Smooth muscle cell of the brain vasculature (primary cell): ENCODE measurements at places on chromosomes 4 and X.

DNA sequence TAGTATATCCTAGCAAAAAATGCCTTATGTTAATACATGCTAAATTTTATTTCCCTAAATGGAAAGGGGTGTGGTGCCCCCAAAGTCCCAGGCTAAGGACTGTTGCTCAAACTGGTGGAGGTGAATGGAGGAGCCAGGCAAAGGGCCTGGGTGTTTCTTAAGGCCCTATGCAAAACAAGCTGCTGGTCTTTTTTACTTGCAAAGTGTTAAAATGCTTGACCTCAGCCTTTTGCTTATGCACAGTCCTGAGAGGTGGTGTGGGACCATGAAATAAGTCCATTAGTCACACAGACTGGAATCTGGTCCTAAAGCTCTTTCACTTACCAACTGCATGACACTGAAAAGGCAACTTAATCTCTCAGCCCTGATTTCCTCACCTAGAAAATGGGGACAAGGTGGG lies 223.5 kb upstream of the MBNL3 start:
- DNase-seq = no peak

- DNase-seq = no peak
Observed at GRCh38 chr4:112185740-112186670, 40.8 kb downstream of the FAM241A start.

DNA sequence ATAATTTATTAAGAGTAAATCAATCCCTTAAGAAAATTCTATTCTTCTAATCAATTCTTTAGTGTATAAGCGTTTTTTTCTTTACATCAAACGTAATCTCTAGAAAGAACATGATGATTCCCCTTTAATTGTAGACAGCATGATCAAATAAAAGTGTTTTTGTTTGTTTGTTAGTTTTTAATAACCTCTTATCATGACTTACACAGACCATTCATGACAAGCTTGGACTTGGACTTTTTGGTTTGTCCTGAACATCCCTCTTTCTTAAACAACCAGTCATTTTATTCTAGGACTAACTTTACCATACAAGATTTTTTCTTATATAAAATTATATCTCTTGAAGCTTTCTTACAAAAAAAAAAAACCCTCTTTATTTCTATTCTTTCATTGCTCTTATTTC lies 344.6 kb upstream of the SPOCK3 start:
- DNase-seq = no peak

DNA sequence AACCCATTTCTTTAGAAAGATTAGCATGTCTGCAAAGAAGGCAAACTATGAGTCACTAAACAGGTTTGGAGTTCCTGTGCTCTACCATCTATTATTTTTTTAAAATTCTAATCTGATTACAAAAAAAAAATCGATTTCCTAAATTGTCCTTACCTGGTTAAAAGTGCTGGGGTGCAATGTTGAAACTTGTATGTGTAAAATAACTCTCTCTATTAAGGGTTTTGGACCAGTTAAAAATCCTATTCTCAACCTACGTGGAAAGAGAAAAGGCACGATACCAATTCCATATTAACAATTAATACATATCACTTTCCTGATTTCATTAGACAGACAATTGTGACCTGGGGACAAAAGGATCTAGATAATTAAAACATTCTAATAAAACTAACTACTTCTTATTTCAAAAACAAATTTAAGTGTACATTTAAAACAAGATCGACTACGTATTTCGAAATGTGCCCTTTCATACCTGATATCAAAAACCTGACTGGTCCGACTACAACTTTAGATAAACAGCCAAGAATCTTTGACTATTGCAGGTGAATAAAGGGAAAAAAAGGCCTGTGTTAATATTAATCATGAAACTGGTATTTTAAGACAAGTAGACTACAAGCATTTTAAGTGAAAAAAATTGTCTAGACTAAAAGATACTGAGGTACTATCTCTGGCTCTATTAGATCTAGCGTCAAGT lies 21.2 kb downstream of the AADAT start:
- no peak for DNase-seq

DNA sequence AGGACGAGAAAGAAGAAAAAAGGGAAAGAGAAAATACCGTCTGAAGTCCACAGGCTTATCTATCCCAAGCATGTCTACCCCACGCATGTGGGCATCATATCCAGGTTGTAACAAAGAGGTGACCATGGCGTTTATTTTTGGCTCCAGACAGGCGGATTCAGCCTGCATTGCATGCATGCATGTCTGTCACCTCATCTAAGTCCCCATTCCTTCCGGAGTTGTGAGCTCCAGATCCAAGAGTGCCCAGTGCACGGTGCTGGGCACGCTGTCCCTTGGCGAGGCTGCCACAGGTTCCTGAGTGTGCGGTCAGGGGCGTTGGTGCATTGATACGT lies 905 bp upstream of the GALNTL6 start:
- no peak for DNase-seq

GRCh38 chrX:136639506-136640176 lies 8.3 kb upstream of the CD40LG start:
- DNase-seq = no peak

DNA sequence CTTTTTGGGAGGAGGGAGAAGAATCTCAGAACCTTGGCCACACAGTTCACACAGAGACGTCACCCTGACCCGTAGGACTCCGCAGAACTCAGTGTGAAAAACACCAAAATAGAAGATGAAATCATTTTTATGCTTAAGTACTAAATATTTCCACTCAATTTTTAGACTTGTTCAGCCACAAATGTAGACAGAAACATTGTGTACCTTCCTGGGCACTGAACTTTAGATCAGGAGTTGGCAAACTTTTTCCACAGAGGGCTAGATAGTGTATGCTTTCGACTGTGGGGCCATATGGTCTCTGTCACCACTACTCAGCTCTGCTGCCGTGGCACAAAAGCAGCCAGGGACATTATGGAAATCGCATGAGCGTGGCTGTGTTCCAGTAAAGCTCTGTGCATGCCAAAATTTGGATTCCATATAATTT lies 61.8 kb upstream of the STOX2 start:
- no peak for DNase-seq

DNA sequence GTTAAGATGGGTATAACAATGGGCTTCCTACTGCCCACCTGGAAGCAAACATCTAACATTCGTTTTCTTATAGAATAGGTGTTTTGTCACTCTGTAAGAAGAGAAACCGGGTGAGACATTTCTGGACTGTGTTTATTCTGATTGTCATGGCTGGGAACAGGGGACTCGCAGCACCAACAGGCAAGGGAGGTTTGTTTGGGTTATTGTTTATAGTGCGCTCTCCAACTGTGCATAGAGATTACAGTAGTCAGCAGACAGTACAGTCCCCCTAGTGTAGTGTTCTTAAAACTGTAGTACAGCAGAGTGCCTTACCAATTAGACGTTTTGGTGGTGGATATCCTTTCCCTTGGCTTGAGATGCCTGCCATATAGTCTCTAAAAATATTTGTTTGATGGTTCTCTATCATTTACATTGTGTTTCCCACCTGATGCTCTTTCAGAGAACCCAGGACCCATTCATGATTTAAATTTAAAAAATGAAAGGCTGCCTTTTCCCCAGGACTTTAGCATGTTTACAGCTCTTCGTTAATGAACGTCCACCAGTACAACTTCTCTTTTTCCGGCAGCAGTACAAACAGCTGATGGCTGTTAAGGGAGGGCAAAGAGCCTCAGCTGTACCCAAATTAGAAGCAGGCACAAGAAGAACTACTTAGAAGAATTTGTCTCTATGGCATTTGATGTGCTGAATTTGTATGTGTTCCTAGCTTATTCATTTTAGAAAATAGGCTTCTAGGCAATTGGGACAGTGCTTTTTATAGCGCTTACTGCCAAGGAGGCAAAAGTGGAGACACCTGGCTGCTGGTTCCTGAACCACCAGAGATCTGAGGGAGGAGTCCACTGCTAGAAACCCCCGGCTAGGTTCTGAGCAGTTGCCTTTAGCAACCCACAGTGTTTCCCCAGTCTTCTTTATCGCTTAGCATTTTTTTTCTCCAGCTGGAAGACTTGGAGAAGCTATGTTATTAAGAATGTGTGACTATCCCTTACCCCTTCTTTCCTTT lies 1.0 kb upstream of the RNF150 start:
- DNase-seq = no peak

GRCh38 chrX:48848847-48849246 lies 13.4 kb upstream of the PCSK1N start:
- DNase-seq = no peak

GRCh38 chr4:97656044-97656720 lies 487.1 kb downstream of the STPG2 start:
- no peak for DNase-seq

DNA sequence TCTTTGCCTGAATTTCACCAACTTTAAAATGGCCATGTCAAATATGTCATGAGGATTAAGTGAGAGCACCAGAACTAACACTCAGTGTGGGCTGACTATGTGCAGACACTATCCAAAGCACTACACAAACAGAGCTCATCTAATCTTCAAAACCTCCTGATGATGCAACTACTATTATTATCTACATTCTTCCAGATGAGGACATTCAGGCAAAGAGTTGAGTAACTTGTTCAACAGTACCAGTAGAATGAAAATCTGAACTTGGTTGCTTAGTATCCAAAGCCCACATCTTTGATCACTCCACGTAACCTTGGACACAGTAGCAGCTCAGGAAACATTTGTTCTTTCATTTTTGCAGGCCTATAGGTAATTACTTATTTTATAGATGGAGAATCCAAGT lies 90.1 kb downstream of the ATP8A1 start:
- DNase-seq = no peak

GRCh38 chrX:30981968-30982367 lies 89.9 kb downstream of the FTHL17 start:
- no peak for DNase-seq

DNA sequence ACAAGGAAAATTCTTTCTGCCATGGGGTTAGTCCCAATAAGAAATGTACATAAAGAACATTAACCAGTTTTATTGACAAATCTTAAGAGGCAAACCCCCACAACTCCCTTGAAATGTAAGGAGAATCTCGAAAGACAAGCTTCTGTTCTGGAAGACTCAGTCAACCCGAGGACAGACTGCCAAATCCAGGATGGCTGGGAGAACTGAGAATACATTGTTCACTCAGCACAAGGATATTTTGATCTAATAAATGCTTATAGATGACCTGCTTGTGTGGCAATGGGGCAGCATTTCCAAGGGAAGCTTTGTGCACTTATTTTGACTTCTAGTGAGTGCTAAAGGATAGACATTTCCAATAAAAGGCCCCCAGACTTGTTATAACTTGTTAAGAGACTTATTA lies 280.4 kb downstream of the DHX15 start:
- no peak for DNase-seq

GRCh38 chr4:125762537-125762936 lies 447.8 kb downstream of the FAT4 start:
- no peak for DNase-seq

DNA sequence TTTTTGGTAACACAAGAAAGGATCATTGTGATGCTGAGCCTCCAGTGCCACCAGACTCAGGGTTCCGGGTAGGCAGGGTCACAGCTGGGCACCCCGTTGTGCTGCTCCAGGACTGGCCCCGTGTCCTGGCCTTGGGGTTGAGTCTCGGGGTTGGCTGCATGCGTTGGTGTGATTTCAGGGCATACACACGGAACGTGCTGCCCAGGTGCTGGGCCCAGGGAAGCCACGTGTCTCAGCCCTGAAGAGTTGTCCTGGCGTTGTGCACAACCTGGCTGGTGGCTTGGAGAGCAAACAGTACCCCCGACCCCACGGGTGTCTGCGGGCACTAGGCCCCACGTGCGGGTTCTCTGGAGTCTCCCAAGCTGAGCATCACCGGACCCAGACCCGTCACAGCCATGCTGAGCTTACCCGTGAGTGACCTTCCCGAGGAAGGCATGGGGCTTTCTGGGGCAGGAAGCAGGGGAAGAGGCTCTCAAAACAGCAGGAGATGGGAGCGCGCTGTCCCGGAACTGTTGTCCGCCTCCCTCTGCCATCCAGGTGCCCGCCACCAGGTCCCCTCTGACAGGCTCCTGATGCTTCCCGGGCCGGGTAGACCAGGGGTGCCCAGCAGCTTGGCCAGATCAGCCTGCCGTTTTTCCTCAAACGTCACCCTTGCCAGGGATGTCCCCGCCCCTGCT lies 66.1 kb upstream of the ENPP6 start:
- no peak for DNase-seq

- DNase-seq = no peak
Observed at GRCh38 chr4:41792166-41792565, 43.6 kb upstream of the PHOX2B start.

DNA sequence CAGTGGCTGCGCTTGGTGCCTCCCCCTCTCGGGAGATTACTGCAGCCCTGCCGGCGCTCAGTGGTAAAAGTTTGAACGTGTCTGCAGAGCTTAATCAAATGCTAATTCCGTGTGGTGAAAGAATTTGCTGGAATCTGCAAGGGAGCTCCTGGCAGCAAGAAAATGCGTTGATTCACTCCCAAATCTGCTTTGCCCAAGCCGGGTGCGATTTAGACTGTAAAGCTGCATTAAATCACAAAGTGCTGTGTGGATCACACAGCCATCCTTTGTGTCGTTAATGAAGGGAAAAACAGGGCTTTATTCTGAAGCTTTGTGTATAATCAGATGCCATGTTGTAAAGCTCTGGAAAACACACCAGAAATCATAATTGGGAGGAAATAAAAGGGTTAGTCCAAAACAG lies 444.1 kb downstream of the BCOR start:
- DNase-seq = no peak

DNA sequence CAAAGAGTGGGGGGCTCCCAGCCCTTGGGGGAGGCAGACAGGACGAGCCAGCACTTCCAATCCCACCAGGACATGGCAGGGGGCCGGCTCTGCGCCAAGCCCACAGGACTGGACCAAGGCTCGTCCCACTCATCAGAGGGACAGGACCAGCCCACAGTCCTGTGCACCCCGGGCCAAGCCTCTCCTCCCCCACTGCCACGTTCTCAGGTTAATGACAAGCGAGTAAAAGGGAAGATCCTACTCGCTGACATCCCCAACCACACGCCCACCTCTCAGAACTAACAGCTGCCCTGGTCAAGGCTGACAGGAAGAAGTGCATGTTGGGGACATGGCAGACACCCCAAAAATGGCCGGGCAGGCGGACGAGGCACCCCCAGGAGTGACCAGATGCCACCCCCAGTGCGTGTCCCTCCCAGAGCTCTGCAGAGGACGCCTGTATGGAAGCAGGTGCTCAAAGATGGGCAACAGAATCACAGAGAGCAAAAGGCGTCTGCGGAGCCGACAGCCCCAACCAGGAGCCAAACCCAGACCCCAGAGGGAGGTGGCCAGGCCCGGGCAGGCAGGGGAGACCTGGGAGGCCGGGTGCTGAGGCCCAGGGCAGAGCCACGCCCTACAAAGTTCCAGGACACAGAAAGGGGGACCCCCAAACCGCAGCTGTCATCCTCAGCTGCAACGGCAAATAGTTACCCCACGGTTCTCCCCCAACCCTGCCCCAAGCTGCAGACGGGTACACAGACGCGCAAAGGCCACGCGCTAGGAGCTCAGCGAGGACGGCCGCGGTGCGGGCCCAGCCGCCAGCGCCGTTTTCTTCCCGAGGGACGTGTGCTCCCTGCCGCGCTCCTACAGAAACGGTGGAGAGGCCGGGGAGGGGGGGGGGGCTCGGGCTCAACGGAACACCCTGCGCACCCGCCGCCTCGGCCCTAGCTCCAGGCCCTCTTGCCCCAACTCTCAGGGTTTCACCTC lies 1.7 kb downstream of the CTBP1 start:
- no peak for DNase-seq

DNA sequence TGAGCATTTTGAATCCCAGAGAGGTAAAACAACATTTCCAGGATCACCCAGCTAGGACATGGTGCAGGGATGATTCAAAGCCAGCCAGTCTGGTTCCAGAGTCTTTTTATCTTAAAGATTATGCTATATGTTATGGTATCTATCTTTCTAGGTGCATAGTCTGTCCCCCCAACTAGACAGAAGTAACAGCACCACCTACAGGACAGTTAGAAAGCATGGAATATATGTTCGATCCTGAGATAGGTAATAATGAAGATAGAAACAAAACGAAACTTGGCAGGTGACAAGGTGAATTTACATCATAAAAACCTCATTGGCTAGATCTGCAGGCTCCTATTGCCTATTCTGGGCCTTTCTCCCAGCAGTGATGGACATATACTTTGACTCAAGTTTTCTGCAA lies 723.2 kb downstream of the SMARCA1 start:
- no peak for DNase-seq
